Cardiac septum (tissue), 1 donor: ENCODE measurements at places on chromosomes 2 and 18. TPM values are rescaled to one million over a fixed set of nuclear protein-coding genes. Genes with fewer than 3 reads are reported as not detected.

GRCh38 chr2:71069376-71069775 lies 928 bp downstream of the NAGK start:
- no peak for DNase-seq

DNA sequence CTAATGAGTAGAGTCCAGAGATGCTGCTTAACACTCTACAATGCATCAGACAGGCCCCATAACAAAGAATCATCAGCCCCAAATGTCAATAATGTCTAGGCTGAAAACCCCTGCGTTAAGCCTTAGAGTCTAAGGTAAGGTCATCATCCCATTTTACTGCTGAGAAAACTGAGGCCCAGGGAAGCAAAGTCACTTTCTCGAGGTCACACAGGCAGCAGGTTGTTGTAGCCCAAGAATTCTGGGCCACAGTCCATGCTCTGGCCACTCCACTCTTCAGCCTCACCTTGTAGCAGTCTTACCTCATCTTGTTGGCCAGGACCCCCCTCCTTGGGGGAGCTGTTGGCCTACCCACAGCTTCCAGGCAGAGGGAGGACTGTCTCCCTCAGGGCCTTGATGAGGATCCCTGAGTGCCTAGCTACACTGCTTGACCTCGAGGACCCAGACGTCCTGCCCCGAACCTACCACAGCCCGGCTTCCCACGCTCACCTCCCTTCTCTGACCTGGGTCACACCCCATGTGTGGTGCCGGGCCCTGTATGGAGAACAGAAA lies 54.4 kb downstream of the SMAD7 start:
- no peak for DNase-seq

- DNase-seq: no peak
These were observed 175.7 kb downstream of the PIEZO2 start for GRCh38 chr18:10973567-10974203.

- DNase-seq: no peak
These were observed 117.6 kb downstream of the DOCK10 start for GRCh38 chr2:224924631-224925030.

Gene SYT4
- not detected for total RNA-seq

Gene APOB
- total RNA-seq: 3.4 TPM

GRCh38 chr2:10042301-10043161 lies 819 bp upstream of the KLF11 start:
- DNase-seq: peak; percentile 91

- no peak for DNase-seq
These were observed 38.5 kb upstream of the ZNF396 start for GRCh38 chr18:35415511-35416073.

Gene ABCB11
- total RNA-seq: 0.03 TPM

GRCh38 chr2:3598197-3598910 lies 3.4 kb downstream of the COLEC11 start:
- DNase-seq: no peak

DNA sequence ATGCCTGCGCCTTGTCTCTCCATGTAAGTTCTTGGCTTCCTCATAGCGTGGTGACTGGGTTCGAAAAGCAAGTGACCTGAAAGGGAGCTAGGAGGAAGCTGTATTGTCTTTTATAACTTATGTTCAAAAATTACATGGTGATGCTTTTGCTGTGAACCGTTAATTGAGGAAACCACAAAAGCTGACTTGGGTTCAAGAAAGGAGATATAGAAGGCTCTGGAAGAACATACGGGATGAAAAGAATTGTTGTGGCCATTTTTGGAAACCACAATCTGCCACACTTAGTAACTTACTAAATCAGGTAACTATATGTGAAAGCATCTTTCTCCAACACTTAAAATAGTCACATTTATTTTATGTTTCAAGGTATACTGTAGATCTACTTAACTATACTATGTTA lies 177.0 kb upstream of the RBMS1 start:
- DNase-seq: no peak

Gene CYP27A1
- total RNA-seq: 5.2 TPM

DNA sequence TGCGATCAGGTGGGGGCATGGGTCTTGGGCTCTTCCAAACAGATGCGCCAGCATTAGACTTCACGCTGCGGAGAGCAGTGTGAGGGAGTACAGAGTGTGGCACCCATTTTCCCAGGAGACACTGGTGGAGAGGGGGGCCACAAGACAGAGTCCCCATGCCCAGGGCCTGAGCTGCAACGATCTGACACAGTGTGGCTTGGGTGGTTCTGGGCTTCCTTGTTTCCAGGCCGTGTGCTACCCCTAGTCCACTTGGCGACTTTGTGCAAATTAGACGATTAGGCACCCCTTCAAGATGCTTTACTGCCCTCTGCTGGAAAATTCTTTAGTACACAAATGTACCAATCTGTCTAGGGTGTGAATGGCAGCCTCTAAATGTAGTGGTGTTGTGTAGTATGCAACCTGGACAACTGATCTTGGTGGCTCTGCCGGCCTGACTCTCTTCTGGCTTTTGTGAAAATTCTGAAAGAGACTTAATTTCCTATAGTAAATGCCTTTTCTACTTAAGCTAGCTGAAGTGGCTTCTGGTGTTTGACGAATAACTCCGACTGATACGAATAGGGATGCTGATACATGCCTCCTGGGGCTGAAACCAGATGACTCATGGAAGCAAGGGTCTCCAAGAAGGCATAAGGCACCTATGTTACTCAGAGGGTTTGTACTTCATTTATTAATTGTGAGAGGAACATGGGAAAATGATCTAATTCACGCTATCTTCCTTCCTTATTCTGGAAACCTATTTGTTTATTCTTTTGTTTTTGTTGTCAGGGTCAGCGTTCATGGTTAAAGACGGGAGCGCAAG lies 92.3 kb upstream of the SMAD2 start:
- DNase-seq: no peak

- DNase-seq: no peak
These were observed 31.8 kb downstream of the AFF3 start for GRCh38 chr2:100110614-100111000.

DNA sequence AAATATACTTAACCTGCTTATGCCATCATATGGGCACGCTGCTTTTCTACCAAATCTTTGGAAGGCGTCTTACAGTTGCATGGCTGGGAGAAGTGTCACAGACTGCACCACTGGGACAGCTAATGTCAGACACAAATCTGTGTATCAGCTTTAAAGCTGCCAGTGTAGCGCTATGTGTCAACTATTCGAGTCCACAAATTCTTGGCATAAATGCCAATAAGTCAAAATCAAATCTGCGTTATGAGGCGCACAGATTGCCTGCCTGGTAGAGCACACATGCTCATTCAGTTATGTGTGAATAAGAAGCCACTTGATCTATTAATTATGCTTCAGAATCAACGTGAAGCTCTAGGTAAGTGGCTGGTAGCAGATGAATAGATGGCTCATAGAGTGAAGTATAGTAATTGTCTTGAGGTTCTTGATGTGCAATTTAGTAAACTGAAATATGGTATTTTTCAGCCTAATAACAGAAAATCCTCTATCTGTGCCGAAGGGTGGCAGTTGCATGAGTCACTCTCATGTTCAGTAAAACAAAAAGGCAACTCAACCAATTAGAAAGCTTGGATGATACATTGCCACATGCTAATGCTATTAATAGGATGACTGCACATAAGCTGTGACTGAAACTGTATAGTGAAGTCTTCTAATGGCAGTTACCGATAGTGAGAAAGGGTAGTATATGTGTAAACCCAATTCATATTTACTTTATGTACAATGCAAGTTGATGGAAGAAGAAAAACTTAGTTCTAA lies 52.0 kb downstream of the DCC start:
- no peak for DNase-seq
